ENCODE measurements at places on chromosomes 16 and 17. TPM values are rescaled to one million over a fixed set of nuclear protein-coding genes. Genes with fewer than 3 reads are reported as not detected.
A peak's percentile ranks its signal among the peaks of the same experiment; 100 is the strongest.

C17orf58 gene
- total RNA-seq, result 4.9 TPM

DNA sequence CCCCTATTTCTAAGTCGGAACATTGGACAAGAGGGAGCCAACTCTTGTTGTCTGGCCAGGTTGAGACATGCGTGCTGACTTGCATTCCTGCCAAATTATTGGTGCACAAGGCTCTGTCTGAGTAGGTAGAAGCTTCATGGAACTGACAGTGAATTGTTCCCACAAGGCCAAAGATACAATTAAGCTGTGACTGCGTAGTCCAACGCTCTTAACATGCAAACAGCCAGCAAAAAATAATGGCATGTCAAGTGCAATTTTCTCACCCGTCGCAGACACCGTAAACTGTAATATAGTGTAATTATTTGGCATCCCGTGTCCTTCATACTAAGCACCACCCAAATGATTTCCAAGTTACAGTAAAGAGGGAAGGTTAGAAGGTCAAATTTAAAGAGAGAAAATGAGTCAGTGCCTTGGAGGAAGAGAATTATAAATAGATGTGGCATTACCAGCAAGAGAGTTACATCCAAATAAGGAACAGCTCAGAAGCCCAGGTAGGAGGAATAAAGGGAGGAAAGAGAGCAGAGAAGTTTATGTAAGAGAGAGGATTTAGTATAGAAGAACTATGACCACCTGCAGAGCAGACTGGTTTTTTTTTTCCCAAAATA lies 21.8 kb downstream of the CDH8 start:
- no peak for DNase-seq

DNA sequence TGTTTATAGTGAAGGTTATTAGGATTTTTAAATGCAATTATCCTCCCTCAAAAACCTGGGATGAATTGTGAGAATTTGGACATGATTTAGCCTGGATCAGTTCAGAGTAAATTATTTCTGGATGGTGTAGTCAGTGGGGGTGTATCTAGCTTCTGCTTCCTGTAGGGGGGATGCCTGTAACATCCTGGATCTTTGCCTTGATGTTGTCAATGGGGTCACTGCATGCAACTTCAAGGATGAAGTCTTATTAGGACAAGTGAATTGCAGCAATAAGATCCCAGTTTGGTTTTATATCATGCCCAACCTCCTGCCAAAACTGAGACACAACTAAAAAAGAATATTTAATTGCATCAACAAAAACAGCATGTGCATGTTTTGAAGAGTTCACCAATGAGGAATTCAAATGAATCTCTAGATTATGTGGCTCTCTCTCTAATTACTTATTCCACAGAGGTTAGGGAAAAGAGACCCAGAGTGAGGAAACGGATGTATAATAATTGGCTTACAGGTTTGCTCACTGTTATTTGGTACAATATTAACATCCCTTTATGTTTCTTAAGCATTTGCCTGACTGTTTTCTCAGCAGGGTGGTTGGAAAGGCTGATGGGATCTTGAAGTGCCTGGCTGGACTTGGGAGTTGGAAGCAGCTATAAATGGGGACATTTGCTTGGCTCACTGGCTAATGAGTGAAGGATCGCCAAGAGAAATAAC lies 159.8 kb downstream of the HS3ST3B1 start:
- DNase-seq, result no peak

DNA sequence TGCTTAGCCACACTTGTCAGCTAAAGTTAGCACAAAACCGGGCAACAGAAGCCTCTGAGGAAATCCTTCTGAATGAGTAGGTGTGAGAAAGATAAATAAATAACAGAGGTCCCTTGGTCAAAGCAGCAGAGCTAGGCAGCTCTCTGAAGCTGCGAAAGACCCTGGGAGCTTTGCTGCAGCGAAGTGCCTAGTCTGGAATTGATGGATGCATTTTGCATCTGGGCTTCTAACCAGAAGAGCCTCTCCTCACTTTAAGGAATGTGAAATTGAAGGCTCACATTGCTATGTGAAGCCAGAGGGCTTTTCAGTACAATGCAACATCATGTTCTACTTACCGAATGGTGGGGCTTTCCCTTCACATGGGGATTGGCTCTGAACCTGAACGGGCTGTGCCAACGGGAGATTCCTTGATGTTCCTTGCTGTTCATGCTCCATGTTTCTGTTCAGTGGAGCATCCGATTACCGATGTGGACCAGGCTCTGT lies 274.6 kb downstream of the HS3ST3B1 start:
- no peak for DNase-seq

USH1G gene
- not detected for total RNA-seq

DNA sequence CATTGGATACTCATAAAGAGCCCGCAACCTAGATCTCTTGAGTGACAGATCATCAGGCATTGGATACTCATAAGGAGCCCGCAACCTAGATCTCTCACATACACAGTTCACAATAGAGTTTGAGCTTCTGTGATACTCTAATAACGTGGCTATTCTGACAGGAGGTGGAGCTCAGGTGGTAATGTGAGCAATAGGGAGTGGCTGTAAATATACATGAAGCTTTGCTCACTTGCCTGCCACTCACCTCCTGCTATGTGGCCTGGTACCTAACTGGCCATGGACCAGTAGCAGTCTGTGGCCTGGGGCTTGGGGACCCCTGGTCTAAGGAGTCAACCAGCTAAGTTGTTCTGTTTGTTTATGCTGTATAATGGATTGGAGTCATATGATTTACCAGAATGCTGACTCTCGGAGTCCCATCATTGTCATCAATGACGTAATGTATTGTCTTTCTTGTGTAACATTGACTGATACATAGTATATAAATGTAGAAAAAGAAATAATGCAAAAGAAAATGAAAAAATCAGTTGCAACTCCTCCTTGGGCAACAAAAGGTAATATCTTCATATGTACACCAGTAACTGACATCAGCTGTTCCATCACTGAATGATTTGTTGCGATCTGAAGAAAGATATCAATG lies 17.5 kb downstream of the ABCA9 start:
- DNase-seq, result no peak

DNA sequence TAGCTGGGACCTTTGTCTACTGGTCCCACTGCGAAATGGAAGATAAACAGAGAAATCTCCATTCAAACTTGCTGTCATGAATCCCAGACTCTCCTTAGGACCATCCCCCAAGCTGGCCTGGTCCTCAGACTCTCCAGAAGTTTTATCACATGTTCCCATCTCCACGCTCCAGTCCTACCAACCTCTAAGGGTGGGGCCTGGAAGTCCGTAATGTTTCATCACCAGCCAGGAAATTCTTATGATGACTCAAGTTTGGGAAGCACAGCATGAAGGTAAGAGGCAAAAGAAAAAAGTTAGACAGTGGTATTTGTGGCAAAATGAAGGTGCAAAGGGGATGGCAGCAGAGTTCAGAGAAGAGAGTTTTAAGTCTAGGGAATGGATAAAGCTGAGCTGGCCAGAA lies 52.7 kb downstream of the ZNF18 start:
- DNase-seq, result no peak

GP1BA gene
- total RNA-seq, result not detected

MYOCD gene
- total RNA-seq, result 35.1 TPM

ARL5C gene
- not detected for total RNA-seq

DNA sequence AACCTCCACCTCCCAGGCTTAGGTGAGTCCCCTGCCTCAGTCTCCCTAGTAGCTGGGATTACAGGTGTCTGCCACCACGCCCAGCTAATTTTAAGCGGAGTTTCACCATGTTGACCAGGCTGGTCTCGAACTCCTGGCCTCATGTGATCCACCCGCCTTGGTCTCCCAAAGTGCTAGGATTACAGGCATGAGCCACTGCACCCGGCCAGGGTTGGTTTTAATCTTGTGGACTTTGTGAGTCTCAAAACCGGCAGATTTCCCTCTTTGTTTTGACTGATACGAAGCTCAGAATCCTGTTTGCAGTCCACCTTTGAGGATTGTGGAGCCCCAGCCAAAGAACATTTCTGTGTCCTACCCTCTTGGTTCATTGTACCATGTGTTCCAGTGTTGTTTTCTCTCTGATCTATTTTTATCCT lies 16.4 kb upstream of the CPSF4L start:
- DNase-seq, result peak; percentile 73

TEX14 gene
- total RNA-seq, result not detected

GRCh38 chr17:4944163-4944553 lies 4.1 kb downstream of the RNF167 start:
- no peak for DNase-seq

Measured in stomach (tissue), 19 donors.